Left cardiac atrium (tissue), 4 donors: ENCODE measurements at places on chromosomes 2 and 18.

GRCh38 chr2:86275384-86275799 is 62.0 kb downstream of the REEP1 start:
- DNase-seq = no peak

DNA sequence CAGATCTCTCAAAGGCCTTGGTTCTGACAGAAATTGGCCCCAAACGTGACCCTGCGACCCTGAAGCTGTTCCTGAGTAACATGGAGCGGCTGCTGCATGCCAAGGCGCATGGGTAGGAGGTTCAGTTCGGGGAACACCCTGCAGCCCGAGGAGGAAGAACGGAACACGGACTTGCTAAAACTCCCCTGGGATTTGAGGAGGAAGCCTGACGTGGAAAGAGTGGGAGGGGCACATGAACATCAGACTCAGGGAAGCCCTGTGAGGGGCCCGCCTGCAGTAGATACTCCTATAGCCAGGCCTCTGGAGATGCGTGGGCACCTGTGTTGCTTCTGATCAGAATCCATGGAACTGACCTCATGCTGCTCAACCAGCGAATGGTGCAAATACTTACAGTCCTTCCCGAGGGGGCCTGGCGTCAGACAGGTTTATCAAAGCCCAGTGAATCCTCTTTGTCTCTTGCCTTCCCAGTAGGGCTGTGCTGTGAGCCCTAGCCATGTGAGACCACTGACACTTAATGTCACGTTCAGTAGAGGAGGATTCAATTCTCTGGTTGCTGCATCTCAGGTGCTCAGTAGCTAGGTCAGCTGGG is 46.8 kb downstream of the IMPA2 start:
- DNase-seq = peak; percentile 38

DNA sequence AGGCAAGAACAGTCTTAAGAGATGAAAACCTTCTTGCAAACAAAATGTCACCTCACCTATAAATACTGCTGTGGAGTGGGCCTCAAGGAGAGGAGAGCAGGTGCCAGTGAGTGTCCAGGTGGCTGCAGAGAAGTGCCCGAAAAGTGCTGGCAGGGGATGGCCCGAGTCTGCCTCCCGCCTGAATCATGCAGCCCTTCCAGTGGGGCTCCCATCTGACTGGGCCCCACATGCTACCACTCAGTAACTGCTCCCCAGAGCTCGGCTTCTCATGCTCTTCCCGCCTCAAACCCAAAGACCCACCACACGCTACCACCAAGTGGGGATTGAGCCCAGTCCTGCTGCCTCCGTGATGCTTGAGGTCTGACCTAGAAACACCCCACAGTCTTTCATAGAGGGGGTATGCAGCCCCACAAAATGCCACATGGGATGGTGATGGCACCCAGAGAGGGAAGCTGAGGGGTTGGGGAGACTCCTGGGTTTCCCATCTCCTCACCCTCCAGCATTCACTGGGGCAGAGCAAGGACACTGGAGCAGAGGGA is 7.4 kb downstream of the HS6ST1 start:
- DNase-seq = no peak

- DNase-seq = no peak
Measured at GRCh38 chr2:234633581-234634230, 136.8 kb upstream of the ARL4C start.

DNA sequence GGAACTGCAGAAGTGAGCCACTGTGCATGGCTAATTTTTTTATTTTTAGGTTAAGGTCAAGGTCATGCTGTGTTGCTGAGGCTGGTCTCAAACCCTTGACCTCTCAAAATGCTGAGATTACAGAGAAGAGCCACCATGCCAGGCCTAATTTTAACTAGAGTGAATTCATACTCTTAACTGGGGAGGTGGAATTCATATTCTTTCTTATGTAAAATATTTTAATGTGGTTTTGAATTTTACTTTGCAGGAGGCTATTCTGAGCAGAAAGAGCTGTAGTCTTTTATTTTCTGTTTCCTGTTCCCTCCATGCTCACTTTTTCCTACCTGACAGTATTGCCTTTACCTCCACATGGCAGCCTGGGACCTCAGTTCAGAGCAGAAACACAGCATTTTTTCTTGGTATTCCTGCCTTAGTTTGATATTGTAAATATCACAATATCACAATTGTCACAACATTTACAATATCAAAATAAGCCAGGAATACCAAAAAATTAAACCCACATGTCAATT is 37.1 kb upstream of the CCNYL1 start:
- DNase-seq = no peak

- DNase-seq = no peak
Measured at GRCh38 chr2:12755384-12755783, 38.6 kb downstream of the TRIB2 start.

GRCh38 chr2:66446941-66447340 is 12.0 kb downstream of the MEIS1 start:
- no peak for DNase-seq

DNA sequence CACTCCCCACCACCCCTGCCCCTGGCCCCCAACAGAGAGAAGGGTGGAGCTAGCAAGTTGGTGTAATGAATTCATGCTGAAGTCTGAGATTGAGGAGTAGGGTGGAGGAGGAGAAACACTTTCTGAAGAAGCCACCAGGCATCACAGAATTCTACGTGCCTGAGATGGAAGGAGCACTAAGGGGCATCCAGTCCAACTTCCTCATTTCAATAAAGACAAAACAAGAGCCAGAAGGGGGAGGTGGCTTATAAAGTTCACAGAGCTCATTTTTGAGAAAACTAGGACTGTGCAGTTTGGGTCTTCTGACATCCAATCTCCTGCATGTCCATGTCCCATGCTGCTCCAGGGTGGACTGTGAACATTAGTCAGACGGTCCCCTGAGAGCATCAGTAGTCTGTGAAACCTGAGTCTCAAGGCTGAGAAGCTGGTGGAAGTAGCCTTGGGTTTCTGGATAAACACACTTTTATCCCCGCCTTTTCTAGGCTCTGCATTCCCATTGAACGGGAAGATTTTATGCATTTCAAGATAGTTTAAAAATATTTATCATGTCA is 77.7 kb downstream of the TRIM43 start:
- DNase-seq = no peak

DNA sequence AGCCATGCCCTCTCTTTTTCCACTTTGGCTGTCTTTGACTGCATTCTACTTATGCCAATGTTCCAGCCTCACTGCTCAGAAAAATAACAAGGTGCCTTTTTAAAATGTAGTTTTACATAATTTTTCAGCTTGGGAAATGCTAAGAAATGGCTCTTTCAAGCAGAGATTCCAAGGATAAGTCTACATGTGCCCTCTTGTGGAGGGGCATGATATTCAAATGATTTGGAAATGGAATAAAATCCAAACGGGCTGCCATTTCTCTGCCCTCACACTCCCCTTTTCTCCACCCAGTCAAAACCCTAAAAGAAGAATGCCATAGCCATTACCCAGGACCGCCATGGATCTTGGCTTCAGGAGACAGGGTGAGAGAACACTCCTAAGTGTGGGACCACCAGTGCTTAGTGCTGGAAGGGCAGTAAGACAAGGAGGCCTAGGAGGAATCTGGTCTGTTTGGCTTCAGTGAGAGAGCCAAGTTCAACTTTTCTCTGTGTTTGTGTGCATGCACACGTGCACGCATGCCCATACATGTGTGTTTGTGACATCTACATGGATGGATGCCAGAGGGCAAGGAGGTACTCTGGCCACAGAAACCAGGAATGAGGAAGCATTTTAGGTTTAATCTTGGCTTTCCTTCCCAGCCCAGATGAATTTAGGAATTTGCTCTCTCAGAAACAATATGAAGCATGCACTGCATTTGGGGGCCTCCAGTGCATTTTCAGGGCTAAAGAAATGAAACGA is 174.0 kb upstream of the SLC14A2 start:
- no peak for DNase-seq

GRCh38 chr2:163414121-163414520 is 321.7 kb downstream of the FIGN start:
- DNase-seq = no peak

DNA sequence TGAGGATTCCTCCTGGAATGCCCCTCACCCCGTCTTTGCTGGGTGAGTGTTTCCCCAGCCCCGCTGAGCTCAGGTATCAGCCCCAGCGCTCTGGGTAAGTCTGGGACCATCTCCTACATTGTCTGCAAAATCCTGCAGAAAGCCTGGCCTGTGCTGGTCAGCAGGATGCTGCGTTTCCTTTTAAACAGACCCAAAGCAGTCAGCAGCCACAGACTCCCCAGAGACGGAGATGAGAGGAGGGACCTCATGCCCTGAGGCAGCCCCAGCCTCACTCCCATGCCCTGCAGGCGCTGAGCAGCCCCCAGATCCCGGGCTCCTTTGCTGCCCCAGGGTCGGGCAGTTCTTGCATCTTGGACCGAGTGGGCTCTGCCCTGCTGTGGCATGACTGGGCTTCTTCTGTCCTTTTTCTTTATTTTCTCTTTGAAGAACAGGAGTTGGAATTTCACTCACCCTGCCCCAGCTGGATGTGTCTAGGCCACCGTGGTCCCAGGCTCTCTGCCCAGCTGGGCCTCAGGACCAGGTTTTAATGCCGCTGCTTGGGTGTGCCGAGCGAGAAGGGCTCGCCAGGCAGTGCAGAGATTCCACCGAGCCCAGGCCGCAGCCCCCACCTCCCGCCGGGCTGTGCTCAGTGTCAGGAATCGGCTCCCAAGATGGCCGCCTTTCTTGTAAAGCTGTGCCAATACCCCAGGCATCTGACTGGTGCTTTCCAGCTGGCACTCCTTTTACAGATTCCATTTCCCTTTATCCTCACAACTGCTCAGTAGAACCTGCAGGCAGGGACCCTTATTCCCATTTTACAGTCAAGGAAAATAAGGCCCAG is 43.6 kb downstream of the ODC1 start:
- no peak for DNase-seq

GRCh38 chr2:18441583-18441982 is 118.9 kb downstream of the RDH14 start:
- no peak for DNase-seq

- DNase-seq = no peak
Measured at GRCh38 chr2:151367571-151367970, 10.2 kb downstream of the TNFAIP6 start.

GRCh38 chr2:132438691-132439090 is 22.1 kb downstream of the GPR39 start:
- no peak for DNase-seq

DNA sequence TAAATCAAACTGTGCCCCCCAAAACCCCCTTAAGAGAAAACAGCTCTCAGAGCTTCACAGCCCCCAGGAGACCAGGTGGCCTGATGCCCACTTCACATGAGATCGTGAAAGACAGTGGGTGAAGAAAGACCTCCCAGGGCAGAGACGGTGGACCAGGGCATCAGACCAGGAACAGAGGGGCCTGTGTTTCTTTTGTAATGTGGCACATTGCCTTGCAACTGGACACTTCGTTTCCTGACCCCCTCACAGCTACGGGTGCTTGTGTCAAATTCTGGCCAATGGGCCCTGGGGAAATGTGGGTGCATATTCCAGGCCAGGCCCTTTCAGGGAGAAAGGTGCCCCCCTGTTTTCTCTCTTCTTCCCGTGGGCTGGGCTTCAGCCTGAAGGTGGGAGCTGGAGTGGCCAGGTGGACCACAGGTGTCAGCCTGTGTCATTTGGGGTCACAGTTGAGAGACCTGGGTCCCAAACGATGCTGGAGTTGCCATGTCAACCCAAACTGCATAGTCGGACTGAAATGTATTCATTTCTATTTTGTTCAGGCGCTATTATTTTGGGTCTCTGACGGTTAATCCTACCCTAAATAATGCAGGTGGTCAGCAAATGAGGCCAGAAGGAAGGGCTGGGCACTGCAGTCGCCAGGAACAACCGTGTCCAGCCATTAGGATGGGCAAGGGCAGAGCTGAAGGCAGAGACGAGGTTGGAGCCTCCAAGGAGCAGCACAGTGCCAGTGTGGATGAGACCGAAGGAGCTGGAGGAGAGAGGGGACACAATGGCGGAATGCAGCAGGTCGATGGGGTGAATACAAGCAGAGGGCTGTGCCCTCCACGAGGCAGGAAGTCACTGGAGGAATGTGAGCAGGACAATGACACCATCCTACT is 338.2 kb downstream of the EIPR1 start:
- DNase-seq = no peak

GRCh38 chr18:41025666-41026065 is 929.4 kb upstream of the PIK3C3 start:
- no peak for DNase-seq

DNA sequence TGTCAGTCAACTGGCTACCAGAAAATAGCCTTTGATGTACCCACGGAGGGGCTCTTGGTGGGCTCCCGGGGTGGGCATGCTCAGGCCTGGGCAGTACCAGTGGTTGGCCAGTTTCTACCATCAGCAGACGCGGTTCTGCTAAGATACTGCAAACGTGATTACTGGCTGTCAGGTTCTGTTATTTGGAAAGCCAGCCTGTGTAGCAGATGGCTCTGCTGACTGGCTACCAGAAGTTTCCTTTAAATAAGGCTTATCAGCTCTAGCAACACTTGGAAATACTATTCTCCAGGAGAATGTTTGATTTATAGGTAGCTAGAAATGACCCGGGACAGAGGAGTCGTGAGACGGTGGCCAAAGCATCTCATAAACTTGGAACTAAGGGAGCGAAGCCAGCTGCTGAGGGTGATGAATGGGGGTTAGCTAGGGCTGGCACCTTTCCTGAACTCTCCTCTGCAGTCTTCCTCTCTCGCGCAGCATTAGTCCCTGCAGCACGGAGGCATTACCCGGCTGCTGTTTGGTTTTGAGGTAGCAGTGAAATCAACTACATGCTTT is 171.9 kb downstream of the AGAP1 start:
- DNase-seq = no peak

- no peak for DNase-seq
Measured at GRCh38 chr2:6671913-6672312, 193.8 kb downstream of the CMPK2 start.

GRCh38 chr2:157898591-157898996 is 22.5 kb upstream of the ACVR1 start:
- peak; percentile 40 for DNase-seq

DNA sequence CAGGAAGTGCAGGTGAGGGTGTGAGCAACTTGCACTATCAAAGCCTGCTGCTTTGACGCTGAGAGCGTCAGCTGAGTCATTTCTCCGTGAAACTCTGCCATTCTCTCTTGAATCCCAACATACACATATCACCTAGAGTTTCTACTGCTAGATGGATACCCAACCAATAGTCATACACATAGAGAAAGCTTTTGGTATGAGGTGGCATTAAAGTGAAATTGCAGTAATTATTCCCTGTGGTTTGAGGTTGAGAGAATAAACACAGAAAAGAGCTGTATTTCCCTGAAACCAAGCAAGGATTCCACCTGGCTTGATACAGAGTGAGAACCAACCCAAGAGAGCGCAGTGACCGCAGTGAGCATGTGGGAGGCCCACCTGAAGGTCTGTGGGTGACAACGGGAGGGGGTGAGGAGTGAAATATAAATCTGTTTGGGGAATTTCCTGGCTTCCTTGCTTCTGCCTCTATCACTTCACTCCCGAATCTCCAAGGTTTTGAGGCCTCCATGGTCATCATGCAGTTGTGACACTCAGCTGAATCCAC is 28.8 kb upstream of the TMEM18 start:
- no peak for DNase-seq

DNA sequence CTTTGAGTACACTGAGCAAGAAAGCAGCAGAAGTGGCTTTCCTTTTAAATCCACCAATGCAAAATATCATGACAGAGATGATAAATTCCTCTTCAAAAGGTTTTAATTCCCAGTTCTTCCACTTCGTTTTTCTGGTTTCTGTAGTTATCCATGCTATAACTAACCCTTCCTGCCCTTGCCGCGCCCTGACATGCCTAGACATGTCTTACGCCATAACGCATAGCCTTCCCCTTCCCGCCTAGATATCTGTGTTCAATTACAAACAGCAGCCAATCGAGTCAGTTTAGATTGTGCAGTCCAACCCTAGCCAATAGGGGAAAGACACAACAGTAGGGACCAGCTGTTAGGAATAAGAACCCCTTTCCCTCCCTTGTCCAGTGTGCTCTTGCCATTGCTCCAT is 16.1 kb downstream of the PRPF40A start:
- no peak for DNase-seq

GRCh38 chr2:65049010-65049639 is 7.1 kb upstream of the CEP68 start:
- DNase-seq = no peak
